ENCODE measurements at places on chromosomes 7 and 10.

GRCh38 chr7:38335128-38335491 lies 61.7 kb upstream of the TARP start:
- DNase-seq: no peak

DNA sequence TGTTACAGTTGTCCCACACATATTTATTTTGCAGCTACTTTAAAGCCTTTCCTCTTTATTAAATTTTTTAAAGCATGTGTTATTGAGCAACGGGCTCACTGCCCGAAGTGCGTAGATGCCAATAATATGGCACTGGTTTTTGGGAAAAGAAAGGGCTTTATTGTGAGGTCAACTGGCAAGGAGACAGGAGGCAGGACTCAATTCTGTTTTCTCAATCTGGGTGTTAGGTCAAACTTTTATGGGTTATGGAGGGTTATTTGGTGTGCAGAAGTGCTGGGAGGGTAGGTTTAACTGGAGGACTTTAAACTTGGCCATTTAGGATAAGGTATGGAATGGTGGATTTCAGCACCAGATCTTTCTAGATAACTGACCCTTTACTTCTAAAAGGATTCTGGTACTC lies 183.6 kb downstream of the LRRC4 start:
- DNase-seq: no peak

GRCh38 chr7:105015390-105015965 lies 1.5 kb downstream of the KMT2E start:
- peak; percentile 58 for DNase-seq

- DNase-seq: no peak
Measured at GRCh38 chr7:81433206-81433605, 336.6 kb downstream of the HGF start.

DNA sequence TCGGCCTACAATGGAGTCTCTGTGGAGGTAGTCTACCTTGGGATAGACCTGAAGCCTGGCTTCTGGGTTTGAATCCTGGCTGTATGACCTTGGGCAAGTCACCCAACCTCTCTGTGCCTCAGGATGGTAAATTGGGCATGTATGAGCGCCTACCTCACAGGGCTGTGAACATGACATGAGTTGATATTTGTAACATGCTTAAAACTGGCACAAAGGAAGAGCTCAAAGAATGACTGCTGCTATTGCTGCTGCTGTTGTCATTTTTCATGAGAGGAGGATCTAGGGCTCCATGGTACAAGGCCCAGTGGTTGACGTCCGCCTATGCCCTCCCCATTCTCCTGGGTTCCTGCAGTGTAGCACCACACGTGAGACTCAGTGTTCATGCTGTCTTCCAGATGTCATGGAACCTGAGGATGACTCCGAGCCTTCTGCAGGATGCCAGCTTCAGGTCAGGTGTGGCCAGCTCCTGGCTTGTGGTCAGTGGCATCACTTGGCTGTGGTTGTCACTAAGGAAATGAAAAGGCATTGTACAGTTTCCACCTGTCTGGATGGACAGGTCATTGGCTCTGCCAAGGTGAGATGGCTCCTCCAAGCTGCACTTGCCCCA lies 95.0 kb downstream of the WDFY4 start:
- DNase-seq: no peak

- no peak for DNase-seq
Measured at GRCh38 chr7:94426980-94427875, 32.5 kb downstream of the COL1A2 start.

DNA sequence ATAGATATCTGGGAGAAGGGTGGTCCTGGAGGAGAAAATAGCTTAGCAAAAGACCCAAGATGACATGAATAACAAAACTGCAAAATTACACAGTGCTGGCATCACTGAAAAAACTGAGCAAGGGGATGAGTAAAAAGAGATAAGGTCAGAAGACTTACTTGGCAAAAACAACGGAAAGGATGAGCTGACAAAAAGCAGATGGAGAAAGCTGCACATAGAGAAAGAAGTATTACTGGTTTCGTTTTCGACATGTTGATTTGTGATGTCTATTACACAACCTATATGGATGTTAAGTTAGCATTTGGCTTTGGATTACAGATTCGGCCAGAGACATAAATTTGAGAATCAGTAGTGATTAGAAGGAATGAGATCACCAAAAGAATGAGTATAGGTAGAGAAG lies 132.1 kb downstream of the MACC1 start:
- no peak for DNase-seq

- DNase-seq: no peak
Measured at GRCh38 chr7:39280337-39280736, 285.9 kb upstream of the YAE1 start.

DNA sequence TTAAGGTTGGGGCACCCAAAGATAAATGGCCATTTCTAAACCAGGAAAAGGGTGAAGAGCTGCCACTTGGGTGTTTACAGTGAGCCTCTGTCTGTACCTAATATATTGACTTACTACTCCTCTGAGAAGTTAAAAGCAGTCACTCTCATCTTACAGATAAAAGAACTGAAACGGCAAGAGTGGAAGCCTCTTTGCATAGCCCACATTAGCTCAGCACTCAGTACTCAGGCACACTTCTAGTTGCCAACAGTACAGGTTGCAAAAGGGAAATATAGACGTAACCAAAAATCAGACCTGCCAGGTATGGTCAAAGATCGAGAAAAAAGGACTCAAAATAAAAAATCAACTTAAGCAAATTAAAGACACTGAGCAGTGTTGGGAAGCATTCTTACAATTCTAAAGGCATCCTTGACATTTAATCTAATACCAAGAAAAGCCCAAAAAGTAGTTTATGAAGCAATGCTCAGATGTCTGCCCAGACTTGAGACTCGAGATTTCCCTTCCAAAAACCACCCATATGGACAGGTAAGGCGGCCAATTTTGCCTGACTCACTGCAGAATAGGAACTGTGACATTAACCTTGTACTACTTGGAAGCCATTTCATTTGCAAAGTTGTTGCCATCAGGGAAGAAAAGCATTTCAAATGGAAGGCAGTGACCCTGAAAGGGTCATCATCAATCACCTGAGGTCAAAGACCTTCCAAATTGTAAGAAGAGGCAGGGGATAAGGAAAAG lies 139.3 kb downstream of the SLC25A13 start:
- no peak for DNase-seq

DNA sequence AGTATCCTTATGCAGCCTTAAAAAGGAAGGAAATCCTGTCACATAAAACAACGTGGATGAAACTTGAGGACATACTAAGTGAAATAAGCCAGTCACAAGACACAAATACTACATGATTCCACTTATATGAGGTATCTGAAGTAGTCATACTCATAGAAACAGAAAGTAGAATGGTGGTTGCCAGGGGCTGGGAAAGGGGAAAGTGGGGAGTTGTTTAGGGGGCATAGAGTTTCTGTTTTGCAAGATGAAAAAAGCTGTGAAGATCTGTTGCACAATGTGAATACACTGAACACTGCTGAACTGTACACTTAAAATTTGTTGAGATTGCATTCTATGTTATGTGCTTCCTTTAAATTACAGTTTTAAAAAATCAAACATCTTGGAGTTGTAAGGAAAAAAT lies 2.9 kb downstream of the NUP205 start:
- DNase-seq: no peak

GRCh38 chr7:147833970-147834369 lies 756.6 kb upstream of the C7orf33 start:
- DNase-seq: no peak

- no peak for DNase-seq
Measured at GRCh38 chr7:54483523-54483922, 58.7 kb upstream of the VSTM2A start.

DNA sequence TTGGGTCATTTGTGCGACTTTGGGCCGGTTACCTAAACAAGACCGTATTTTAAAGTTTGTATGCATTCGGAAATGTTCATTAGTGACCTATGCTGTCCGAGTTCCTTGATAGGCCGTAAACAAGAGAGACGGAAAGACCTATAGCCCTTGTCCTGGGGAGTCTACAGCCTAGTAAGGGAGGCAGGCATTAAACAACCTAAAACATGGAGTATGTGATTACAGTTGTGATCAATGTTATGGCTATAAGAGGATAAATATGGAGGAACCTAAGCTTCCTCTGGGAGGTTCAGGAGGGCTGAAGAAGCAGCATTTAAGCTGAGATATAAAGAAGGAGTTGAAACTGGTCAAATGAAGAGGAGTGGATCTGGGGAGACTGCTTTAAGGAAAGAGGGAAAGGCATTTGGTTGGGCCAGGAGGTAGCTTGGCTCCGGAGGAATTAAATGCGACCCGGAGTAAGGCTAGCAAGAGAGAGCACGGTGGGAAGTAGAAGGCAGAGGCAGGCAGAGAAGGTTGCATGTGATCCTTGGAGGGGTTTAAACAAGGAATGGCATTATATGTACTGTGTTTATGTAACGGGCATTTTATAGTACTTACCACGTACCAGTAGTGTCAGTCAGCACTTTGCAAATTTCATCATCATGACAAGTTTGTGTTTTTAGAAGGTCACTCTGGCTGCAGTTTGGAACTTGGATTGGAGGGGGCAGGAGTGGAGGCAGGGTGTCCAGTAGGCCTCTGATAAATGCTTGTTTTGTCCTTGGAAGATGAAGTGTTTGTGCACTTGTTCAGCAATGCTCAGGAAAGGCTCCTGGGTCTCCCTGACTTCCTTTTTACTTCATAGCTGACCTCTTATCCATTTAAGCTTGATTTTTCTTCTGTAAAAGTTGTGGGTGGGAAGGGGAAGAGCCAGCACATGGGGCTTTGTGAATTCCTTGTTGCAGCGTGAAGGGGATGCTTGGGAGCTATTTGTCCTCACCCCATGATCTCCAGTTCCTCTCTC lies 1.0 kb upstream of the AVPI1 start:
- no peak for DNase-seq

- DNase-seq: no peak
Measured at GRCh38 chr10:75226656-75227055, 9.1 kb downstream of the COMTD1 start.

GRCh38 chr7:10268034-10268433 lies 705.6 kb upstream of the PHF14 start:
- DNase-seq: no peak

DNA sequence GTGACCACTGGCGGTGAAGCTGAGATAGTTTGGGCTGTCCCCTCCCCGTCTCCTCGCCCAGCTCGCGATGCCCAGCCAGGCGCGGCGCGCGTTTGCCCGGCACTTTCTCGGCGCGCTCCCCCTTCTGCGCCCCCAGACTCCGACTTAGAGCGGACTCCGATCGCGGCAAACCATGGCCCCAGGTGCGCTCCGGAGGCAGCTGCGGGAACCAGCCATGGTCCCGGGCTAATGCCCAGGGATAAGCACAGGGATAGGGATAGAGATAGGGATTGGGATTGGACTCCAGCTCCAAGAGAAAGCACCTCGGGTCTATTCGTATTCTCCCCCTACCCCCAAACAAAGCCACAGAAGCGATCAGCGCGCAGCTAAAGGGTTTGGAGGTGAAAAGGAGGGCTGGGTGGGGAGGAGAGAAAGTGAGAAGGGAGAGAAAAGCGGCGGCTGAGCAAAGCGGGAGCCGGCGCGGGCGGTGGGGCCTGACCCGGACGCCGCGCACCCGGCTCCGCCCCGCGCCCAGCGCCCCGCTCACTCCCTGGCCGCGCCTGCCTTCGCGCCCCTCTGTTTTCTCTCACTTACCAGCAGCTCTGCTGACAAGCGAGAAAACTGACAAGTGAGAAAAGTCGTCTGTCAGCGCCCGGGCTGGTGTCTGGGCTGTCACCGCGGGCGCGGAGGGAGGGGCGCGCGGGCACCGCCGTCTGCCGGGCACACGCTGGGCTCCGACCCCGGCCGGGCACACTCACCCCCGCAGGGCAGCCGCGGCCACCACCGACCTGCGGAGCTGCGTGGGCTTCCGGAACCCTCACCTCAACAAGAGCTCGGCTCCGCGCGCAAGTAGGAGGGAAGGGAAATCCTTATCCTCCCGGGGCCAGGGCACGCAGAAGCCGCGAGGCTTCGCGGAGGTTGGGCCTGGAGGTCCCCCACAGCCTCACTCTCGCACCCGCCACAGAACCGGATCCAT lies at the start of gene PDE1C:
Gene PDE1C, minus strand, starts transcription at position 2 of the 955 bp plus-strand sequence.
- DNase-seq: no peak

GRCh38 chr7:93146472-93147141 lies 1.6 kb downstream of the SAMD9L start:
- no peak for DNase-seq

- no peak for DNase-seq
Measured at GRCh38 chr7:137482466-137482865, 138.9 kb upstream of the PTN start.

- no peak for DNase-seq
Measured at GRCh38 chr7:108331971-108332370, 124.3 kb downstream of the NRCAM start.

DNA sequence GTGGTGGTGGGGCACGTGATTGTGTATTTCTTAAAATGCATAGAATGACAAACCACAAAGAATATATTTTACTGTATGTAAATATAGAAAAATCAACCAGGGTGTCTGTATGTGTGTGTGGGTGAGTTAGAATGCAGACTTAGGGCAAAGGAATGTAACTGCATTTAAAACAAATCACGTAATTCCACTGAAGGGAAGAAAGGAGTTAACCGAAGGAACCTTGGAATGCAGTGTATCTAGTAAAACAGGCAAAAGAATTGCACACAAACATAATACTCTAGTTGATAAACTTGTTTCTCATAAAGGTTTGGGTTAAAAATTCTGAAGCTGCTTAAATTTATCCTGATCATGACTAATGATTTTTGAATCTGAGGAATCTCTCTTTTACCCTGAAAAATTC lies 134.9 kb downstream of the ADRA2A start:
- no peak for DNase-seq

DNA sequence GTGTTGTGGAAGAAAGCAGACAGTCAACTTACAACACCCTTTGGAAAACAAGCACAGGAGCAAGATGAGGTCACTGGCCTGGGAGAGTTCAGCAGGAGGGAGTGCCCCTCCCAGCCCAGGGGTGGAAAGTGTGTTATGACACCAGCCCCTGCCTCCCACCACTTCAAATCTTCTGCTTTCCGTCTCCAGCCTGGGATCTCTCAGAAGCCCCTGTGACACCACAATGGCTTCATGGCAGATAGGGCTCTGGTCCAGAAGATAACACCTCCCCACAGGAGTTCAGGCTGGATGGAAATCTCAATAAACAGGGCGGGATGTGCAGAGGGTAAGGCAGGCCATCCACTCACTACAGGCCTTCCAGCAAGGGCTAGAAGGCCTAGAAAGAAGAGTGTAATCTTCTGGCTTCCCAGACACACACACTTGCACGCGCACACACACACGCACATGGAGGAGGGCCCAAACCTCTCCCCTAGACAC lies 48.7 kb upstream of the ZMIZ1 start:
- DNase-seq: no peak

DNA sequence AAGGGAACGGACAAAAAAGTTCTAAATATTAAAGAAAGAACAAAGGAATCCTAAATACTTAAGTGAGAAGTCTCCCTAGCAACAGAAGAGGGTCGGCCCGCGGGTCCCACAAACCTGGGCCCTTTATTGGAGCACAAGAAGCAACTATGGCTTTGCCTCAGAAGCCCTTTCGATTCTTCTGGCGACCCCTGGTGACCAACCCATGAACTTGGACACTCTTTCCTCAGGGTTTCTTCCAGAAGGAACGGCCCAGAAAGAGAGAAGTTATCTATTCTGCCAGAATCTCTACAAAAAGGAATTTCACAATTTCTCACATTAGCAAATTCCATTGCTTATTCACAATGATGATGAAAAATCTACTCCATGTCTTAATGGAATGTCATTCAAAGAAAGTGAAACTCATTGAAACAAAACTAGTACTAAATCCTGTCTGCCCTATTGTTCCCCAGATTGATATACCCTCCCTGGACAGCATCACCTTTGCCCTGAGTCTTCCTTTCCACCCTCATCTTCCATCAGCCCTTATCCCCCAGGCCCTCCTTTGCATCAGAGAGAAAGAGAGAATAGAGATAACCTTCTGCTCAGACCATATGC lies 43.7 kb downstream of the CPVL start:
- peak; percentile 71 for DNase-seq

All from ACHN (cell line).